Stimulated activated CD8-positive, alpha-beta memory T cell treated with anti-CD3 and anti-CD28 coated beads, Interleukin-4, amount 100 ng/mL, for 48 hours (primary cell): ENCODE measurements at places on chromosomes 7 and 10.

GRCh38 chr10:29048506-29048905, 240.4 kb upstream of the LYZL1 start:
- no peak for DNase-seq

- DNase-seq = no peak
Measured at GRCh38 chr10:124425227-124425962, 6.7 kb upstream of the OAT start.

DNA sequence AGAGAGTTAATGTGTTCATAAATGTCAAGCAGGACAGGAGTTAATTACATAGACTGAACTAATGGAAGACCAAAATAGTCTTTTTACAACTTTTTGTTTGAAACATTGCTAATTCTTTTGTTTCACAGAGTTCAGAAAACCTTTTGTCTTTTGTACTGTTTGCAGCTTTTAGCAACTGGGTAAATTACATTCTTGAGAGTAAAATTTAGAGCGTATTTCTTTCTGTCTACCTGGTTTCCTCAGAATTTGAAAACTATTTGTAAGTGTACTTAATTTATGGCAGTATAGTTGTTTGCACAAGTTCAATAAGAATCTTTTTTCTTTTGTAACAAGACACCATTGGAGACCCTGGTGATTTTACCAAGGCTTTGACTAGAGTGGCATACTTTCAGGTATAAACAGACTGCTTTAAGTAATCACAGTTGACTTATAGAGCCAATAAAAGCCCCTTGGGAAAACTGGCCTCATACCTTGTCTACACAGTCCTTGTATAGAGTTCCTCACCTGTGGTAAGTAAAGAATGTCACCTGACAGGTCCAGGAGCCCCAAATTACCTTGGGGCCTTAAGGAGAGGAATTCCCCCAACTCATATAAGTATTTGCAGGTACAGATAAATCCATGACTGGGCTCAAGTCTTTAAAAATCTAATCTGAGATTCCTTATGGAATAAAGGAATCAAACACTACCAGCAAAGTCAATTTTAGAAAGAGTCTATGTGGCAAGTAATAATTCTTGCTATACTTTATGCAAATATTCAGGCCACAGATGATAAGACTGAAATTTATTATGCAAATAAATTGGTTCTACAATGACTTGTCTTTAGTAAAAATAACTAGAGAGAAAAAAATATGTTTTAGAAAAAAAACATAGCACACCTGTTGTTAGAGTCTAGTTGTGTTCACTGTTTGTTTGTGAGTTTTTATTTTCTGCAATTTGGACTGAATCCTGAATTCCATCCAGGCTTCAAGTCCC, 23.6 kb upstream of the CREB3L2 start:
- no peak for DNase-seq

GRCh38 chr7:73869011-73869798, 8.2 kb downstream of the TMEM270 start:
- DNase-seq = no peak

- DNase-seq = peak; percentile 45
Measured at GRCh38 chr10:27100813-27101347, 586 bp upstream of the ANKRD26 start.

GRCh38 chr10:131280101-131280500, 31.4 kb downstream of the TCERG1L start:
- no peak for DNase-seq

DNA sequence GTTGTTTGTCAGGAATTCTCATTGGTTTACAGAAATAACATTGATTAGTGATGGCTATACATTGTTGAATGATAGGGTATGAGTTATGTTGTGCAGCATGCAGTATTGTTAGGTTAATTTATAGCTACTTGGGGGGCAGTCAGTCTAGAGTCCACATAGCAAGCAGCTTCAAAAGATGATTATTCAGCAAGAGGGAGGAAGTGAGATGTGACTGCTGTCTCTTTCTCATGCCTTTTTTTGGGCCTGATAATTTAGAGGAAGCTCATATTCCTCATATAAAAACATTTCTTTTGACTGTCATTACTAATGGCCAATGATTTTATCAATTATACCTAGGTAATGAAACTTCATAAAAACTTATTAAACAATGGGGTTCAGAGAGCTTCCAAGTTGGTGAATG, 3.4 kb upstream of the TBRG4 start:
- no peak for DNase-seq

GRCh38 chr10:71218046-71218650, 5.8 kb downstream of the UNC5B start:
- DNase-seq = no peak

- DNase-seq = peak; percentile 53
Measured at GRCh38 chr10:110067960-110068770, 60.4 kb downstream of the ADD3 start.

DNA sequence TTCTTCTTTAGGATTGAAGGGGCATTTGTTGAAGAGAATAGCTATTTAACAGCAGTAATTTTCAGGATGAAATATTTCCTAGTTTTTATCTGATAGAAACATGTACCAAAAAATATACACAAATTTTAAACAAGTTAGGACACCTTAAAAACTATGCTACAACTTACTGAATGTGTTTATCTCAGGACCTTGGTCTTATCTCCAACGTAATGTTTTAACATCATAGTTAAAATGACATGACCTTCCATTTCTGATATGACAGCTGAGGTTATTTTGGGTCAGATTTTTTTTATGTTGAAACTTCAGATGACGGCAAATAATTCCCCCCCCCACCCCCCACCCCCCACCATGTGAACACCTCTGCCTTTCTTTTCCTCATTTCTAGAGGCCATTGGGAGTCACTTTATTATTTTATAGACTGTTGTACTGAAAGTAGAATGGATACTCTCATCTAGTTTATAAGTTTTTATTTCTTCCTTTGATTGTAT, 8.0 kb downstream of the MRLN start:
- DNase-seq = no peak

DNA sequence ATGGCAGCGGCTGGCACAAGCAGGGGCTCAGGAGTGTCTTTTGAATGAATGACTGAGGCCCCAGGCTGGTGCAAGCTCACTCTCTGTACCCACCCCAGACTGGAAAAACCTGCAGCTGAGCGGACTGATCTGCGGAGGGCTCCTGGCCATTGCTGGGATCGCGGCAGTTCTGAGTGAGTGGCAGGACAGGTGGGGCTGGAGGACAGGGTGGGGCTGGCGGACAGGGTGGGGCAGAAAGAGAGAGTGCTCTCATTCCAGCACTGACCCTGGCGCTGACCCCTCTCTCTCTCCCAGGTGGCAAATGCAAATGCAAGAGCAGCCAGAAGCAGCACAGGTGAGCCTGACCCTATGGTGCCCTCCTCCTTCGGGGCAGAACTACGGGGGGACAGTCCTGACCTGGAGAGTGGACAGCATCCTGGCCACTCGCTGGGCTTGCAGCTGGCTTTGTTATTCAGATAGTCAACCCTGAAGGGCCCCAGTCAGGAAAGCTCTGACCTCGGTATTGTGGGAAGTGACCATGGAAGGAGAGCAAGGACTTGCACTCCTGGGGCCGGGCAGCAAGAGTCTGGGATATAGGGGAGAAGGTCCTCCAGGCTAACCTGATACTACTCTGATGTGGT, 4.1 kb downstream of the FXYD4 start:
- DNase-seq = no peak

DNA sequence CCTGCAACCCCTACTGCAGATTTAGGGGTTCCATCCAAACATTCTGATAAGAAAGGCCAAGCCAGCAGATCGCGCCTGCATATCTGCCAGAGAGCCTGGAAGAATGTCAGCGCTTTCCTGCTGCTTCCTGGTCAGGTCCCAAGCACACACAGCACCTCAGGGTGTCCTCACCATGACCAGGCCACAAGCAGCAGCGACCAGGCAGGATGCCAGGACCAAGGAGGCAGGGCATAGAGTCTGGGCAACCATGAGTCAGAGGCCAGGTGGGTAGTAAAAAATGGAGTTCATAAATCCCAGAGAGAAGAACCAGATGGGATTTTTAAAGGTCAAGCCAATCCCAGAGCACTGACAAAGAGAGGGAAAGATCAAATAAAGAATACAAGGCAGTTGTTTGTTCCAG, 5.5 kb upstream of the FAM131B start:
- no peak for DNase-seq
